ENCODE measurements at places on chromosomes 12 and 14. TPM values are rescaled to one million over a fixed set of nuclear protein-coding genes. Genes with fewer than 3 reads are reported as not detected.

DNA sequence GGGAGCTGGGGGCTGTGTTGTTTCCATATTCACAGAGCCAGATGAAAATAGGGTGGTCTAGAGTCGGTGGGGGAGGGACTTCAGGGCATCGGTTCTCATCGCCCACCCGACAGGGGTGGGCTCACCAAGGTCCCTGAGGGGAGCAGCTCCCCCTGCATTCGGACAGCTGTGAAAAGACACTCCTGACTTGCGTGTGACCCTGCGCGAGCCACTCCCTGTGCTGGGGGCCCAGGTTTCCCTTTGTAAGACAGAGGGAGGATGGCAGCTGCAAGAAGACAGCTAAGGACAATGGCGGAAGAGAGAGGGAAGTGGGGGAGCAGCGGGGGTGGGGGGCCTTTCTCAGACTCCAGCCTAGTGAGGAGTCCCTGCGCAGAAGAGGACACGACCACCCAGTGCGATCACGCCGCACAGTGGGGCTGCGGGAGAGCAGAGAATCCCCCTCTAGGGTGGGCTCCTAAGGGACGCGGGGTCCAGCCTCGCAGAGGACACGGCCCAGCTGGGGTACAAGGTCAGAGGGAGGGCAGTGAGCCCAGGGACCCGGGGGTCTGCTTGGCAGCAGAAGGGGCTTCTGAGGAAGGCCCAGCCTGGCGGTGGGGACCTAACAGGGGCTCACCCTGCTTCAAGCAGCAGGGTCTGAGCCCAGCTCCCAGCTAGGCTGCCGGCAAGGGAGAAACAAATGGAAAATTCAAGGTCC is 326.9 kb upstream of the DIO3 start:
- no peak overlapping the region for H3K27ac ChIP-seq
- no peak for DNase-seq
- no peak overlapping the region for H3K4me3 ChIP-seq
- H3K27me3 ChIP-seq, result no peaks in the 10 kb centered on the region
- no peaks in the 10 kb centered on the region for H3K36me3 ChIP-seq
- no peaks in the 10 kb centered on the region for H3K4me1 ChIP-seq

- H3K36me3 ChIP-seq, result no peaks in the 10 kb centered on the region
- DNase-seq, result peak; percentile 19
- no peak overlapping the region for H3K4me3 ChIP-seq
- no peak overlapping the region for H3K27ac ChIP-seq
- H3K27me3 ChIP-seq, result no peaks in the 10 kb centered on the region
Measured at GRCh38 chr12:3964439-3964838, 91.2 kb upstream of the PARP11 start.

DNA sequence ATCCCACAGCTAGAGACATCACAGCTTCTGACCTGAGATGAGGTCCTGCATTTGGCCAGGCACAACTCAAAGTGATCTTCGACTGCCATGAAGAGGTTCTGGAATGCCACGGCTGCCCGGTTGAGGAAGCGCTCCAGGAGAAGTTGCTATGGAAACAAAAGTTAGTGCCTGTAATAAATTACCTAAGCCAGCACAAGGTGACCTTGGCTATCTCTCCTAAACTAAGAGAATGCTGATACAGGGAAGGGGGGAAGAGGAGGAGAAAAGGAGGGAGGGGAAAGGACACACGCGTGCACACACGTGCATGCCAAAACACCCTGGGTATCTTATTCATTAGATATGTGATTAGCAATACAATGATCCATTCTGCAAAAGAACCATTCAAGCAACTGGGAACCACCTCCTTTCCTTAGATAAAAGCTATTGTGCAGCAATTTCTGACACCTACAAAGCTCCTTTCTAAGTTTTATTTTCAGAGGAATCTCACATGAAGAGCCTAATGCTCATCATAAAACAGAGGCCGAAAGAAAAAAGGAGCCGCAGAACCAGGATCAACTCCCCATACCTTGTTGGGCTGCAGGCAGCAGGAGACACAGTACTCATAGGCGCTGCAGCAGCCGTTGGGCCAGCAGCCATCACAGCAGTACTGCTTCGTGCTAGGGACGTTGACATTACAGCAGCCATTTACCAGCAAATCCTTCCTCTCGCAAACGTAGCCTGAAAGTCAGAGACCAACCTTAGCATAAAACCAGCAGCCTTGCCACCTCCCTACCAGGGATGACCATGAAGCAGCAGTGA is 17.9 kb downstream of the SPRING1 start:
- H3K27ac ChIP-seq, result no peak overlapping the region
- DNase-seq, result no peak
- no peaks in the 10 kb centered on the region for H3K27me3 ChIP-seq
- H3K4me1 ChIP-seq, result no peaks in the 10 kb centered on the region
- H3K36me3 ChIP-seq, result peaks cover 60% of the 10 kb centered on the region

DNA sequence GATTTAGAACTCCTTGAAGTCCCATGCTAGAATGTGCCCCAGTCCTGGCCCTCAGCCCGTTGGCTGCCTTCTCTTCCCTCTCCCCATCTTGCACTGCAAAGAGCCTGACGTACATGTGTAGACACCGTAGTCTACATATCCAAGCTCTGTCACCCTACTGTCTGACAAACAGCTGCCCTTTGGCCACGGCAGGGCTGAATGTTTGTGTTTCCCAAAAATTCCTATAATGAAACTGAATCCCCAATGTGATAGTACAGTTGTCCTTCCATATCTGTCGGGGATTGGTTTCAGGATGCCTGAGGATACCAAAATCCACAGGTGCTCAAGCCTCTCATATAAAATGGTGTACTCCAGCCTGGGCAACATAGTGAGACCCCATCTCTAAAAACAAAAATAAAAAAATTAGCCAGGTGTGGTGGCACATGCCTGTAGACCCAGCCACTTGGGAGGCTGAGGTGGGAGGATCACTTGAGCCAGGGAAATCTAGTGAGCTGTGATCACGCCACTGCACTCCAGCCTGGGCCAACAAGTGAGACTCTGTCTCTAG is 12.3 kb upstream of the TFCP2 start:
- H3K27me3 ChIP-seq, result no peaks in the 10 kb centered on the region
- H3K4me1 ChIP-seq, result peaks cover 6% of the 10 kb centered on the region
- H3K4me3 ChIP-seq, result no peak overlapping the region
- H3K36me3 ChIP-seq, result no peaks in the 10 kb centered on the region
- no peak for DNase-seq

- no peak overlapping the region for H3K27ac ChIP-seq
- H3K4me3 ChIP-seq, result no peak overlapping the region
- H3K27me3 ChIP-seq, result no peaks in the 10 kb centered on the region
- H3K4me1 ChIP-seq, result peaks cover 13% of the 10 kb centered on the region
Measured at GRCh38 chr12:10540776-10541205, 35.1 kb downstream of the EIF2S3B start.

GRCh38 chr12:79127271-79127751 is 262.7 kb downstream of the SYT1 start:
- H3K4me3 ChIP-seq, result no peak overlapping the region
- DNase-seq, result peak; percentile 91
- peak overlapping the region; percentile 86 for H3K27ac ChIP-seq
- no peaks in the 10 kb centered on the region for H3K27me3 ChIP-seq

- peaks cover 40% of the 10 kb centered on the region for H3K4me1 ChIP-seq
- no peak within 1 kb of the TSS for H3K27ac ChIP-seq
- peaks cover 33% of the 10 kb centered on the region for H3K36me3 ChIP-seq
- H3K4me3 ChIP-seq, result peak within 1 kb of the TSS; percentile 73
Measured at GRCh38 chr12:57754411-57755193, at the start of gene MARCHF9. Gene MARCHF9 (plus strand): TSS chr12:57755103. CDS start chr12:57755529, 426 bp downstream.

DNA sequence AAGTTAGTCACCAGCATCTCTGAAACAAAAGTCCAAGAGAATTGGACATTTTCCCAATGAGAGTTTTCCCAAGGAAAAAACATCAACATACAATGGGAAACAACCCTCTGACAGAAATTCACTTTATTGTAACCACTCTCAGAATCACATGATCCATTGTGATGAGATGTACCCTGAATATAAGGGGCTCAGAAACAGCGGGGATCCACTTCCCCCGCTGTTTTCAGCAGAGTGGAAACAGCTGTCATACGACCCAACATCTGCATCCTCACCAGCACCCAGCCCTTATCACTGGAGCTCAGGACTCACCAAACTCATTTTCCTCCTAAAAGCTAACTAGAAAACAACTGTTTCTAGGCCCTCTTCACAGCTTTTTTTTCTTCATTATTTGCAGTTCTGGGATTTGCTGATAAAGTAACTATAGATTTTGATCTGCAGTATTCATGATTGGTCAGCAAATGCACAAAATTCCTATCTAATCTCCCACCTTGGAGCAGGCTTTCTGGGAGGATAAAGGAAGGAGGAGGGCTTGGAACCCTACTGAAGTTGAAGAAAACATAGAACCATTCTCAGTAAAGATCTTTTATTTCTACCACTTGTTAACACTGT is 31.3 kb downstream of the CORO1C start:
- H3K36me3 ChIP-seq, result peaks cover 52% of the 10 kb centered on the region
- DNase-seq, result no peak
- H3K27ac ChIP-seq, result peak overlapping the region; percentile 89
- no peak overlapping the region for H3K4me3 ChIP-seq
- peaks cover 48% of the 10 kb centered on the region for H3K4me1 ChIP-seq
- no peaks in the 10 kb centered on the region for H3K27me3 ChIP-seq

DNA sequence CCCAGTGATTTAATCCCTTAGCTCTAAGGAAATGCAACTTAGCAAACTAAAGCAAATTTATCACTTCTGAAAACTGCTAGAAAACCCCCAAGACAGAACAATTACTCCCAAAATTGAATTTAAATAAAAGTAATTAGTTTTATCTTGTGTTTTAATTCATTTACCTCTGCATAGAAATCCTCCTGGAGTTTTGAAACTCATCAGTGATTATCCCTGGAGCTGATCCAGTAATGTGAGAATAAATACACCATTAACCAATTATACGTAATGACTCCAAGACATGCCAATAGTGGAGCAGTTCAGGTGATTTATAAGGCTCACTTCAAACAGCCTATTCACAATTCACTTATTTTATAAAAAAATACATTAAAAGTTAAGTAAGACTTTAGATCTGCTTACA is 855.3 kb upstream of the FLRT2 start:
- no peak overlapping the region for H3K4me3 ChIP-seq
- no peaks in the 10 kb centered on the region for H3K36me3 ChIP-seq
- H3K27ac ChIP-seq, result no peak overlapping the region
- H3K27me3 ChIP-seq, result no peaks in the 10 kb centered on the region

GRCh38 chr12:69527506-69528272 is 57.5 kb downstream of the FRS2 start:
- peak; percentile 51 for DNase-seq
- peaks cover 20% of the 10 kb centered on the region for H3K4me1 ChIP-seq
- H3K27ac ChIP-seq, result peak overlapping the region; percentile 4
- no peak overlapping the region for H3K4me3 ChIP-seq
- H3K27me3 ChIP-seq, result no peaks in the 10 kb centered on the region

GRCh38 chr12:7501031-7501588 is 2.5 kb downstream of the CD163 start:
- no peaks in the 10 kb centered on the region for H3K36me3 ChIP-seq
- no peak overlapping the region for H3K27ac ChIP-seq
- H3K4me1 ChIP-seq, result peaks cover 7% of the 10 kb centered on the region
- peaks cover 26% of the 10 kb centered on the region for H3K27me3 ChIP-seq
- no peak overlapping the region for H3K4me3 ChIP-seq

DNA sequence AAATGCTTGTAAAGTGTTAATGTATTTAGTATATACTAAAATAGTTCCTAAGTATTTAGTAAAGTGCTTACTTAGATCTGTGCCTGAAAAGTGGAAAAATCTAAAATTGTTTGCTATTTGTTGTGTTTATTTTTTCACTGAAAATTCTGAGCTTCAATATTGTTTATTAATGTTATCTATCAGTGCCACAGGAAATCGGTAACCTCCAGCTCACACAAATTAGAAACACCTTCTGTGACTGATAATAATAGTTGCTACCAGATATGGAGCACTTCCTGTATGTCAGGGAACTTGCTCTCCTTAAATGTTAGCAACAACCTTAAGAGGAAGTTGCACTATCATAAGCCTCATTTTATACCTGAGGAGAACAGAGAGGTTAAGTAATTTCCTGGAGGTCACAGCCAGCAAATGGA is 723 bp upstream of the LRP10 start:
- H3K27me3 ChIP-seq, result no peaks in the 10 kb centered on the region
- H3K4me3 ChIP-seq, result peak overlapping the region; percentile 79
- peak overlapping the region; percentile 99 for H3K27ac ChIP-seq

- no peaks in the 10 kb centered on the region for H3K27me3 ChIP-seq
- H3K4me3 ChIP-seq, result no peak overlapping the region
- DNase-seq, result peak; percentile 20
- H3K36me3 ChIP-seq, result peaks cover 6% of the 10 kb centered on the region
- no peak overlapping the region for H3K27ac ChIP-seq
Measured at GRCh38 chr12:94336211-94336925, 123.3 kb downstream of the CEP83 start.

DNA sequence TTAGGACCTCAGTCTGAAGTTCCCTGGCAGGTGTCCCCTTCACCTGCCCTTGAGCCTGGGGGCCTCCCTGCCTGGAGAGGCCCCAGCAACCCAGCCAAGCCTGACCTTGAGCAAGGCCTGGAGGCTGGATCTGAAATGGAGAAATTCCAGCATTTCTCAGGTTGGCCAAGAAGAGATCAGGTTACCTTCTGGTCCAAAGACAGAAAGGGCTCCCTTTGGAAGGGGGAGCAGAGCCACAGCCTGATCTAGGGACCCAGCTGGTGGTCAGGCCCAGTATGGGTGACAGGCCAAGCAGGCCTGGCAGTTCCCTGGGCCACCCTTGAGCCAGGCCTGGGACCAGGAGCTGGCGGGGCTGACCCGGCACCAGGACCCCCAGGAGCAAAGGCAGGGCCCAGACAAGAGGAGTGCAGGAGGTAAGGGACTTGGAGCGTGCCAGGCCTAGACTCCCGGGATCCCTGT is 82.8 kb downstream of the TNFAIP2 start:
- no peak for DNase-seq
- no peak overlapping the region for H3K4me3 ChIP-seq
- H3K27ac ChIP-seq, result no peak overlapping the region

- DNase-seq, result peak; percentile 20
- H3K4me1 ChIP-seq, result no peaks in the 10 kb centered on the region
- no peaks in the 10 kb centered on the region for H3K36me3 ChIP-seq
- H3K27ac ChIP-seq, result no peak overlapping the region
- H3K4me3 ChIP-seq, result no peak overlapping the region
- peaks cover 35% of the 10 kb centered on the region for H3K27me3 ChIP-seq
Measured at GRCh38 chr14:29475641-29476040, 452.0 kb downstream of the PRKD1 start.

GRCh38 chr14:68124050-68124449 is 304.5 kb downstream of the RAD51B start:
- peaks cover 16% of the 10 kb centered on the region for H3K4me1 ChIP-seq
- H3K27ac ChIP-seq, result no peak overlapping the region
- H3K36me3 ChIP-seq, result no peaks in the 10 kb centered on the region
- DNase-seq, result no peak

- peak overlapping the region; percentile 27 for H3K27ac ChIP-seq
- peaks cover 60% of the 10 kb centered on the region for H3K4me1 ChIP-seq
- H3K27me3 ChIP-seq, result peaks cover 10% of the 10 kb centered on the region
- DNase-seq, result peak; percentile 100
- peak overlapping the region; percentile 61 for H3K4me3 ChIP-seq
Measured at GRCh38 chr14:98953551-98954348, 318.2 kb downstream of the BCL11B start.

Gene IL26
- not detected for total RNA-seq

Gene CNTN1
- not detected for total RNA-seq

Gene HOXC9
- 5.2 TPM for total RNA-seq

Gene FAM181A
- not detected for total RNA-seq

Gene PTPN21
- 15.7 TPM for total RNA-seq

Gene TMEM132D
- total RNA-seq, result not detected

Gene HOXC6
- 11.5 TPM for total RNA-seq
